ENCODE measurements at places on chromosomes 5 and 9. TPM values are rescaled to one million over a fixed set of nuclear protein-coding genes. Genes with fewer than 3 reads are reported as not detected.

Gene RECK
- 15.6 TPM for total RNA-seq

Gene RETREG1
- total RNA-seq, result 73.0 TPM

Gene STK32A
- 35.2 TPM for total RNA-seq

Gene SEMA5A
- total RNA-seq, result 55.3 TPM

Gene ANXA2R
- 9.0 TPM for total RNA-seq

Gene C8G
- not detected for total RNA-seq

Gene ARSB
- 12.1 TPM for total RNA-seq

Gene NEURL1B
- 93.3 TPM for total RNA-seq

DNA sequence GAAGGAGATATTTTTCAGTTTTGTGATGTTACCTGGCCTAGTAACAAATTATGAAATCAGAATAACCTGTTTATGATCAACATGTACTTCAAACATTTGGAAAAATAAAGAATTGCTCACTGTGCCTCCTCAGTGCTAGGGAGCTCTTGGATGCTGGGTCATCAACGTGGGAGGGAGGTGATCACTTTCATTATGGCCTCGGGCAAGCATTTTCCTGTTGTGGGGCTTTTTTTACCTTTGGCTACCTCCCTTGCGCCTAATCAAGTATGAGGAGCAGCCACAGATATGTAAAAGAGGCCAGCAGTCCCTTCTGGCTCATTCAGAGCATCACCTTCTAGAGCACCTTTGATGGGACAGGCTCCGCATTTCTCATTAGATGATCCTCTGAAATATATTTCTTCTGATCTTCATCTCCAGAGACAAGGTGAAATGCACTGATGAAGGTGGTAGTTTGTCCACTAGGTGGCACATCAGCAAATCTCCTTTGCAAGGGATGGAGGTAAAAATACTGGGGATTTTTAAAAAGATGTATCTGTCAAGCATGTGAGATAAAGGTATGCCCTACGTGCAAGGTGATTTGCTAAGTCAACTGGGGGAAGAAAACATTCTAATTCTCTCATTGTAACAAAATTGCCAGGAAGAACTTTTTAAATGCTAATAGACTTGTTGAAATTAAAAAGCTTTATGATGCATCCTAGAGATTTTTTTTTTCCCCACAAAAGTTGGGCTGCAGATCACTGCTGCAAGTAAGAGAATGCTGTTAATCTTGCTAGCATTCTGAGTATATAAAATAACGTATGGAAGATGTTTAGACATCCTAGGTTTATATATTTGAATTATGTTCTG, 218.2 kb downstream of the MAST4 start:
- no peak for DNase-seq

DNA sequence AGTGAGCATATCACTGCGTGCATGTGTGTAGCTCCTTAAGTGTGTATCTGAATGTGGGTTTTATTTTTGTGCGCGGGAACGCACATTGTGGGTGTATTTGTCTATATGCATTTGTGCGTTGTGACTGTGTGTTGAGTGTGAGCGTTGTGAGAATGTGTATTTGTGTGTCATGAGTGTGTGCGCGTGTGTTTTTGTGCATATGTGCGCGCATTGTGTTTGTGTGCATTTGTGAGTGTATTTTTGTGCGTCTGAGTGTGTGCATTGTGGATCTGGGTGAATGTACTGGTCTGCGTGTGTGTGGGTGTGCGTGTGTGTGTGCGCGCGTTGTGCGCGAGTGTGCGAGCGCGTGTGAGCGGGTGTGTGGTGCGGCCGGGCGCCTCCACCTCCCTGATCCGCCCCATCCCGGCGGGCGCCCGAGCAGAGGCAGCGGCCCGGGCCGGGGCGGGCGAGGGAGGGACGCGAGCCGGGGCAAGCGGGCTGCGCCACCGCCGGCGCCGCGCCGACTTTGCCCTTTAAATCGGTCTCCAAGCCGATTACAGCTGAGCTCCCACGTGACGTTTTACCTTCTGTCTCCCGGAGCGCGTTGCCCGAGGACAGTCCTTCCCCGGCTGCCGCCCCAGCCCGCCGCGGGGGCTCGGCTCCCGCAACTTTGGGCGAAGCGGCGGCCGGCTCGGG, at the start of gene RASGRF2:
RASGRF2 (plus strand) TSS at position 596 of the 675 bp plus-strand sequence. CDS start 376 bp downstream, outside the sequence.
- DNase-seq, result no peak

DNA sequence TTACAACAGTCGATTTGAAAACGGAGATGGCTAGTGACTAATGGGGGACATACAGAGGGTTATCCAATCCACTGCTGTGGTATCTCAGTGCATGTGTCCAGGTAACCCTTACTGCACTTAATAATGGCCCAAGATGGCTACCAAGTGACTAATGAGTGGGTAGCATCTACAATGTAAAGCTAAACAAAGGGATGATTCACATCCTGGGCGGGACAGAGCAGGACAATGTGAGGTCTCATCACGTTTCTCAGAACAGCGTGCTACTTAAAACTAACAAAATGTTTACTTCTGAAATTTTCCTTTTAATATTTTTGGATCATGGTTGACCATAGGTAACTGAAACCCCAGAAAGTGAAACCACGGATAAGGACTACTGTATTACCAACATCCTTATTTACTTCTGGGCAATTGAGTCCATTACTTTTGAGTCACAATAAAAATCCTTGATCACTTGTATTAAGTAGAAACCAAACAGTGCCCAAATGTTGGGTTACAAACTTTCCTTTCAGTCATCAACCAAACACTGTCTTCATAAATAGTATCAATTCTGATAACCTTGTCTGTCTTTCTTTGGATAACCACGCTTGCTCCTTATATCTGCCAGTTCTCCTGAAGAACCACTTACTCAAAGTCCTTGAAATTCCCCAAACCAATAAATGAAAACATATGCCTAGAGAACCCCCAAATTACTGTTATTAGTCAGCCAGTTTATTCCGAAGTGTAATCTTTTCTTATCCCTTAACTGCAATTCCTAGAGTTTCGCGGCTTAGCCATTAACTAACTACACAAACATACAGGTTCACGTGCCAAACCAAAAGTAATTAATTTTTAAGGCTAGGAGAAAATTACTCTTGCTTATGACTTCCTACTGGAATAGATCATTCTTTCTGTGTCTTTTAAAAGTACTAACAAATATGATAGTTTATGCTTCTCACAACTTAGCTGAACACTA, 59.7 kb downstream of the ELL2 start:
- DNase-seq, result no peak

DNA sequence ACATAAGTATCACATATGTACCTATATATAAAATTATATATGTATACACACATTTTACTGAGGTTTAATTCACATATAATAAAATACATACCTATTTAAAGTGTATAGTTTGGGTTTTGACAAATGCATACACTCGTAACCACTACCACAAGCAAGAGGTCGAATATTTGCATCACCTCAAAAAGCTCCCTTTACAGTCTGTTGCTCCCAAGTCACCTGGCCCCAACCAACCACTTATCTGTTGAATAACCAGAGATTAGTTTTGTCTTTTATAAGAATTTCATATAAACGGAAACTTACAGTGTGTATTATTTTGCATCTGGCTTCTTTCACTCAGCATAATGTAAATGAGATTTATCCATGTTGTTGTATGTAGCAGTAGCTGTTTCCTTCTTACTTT, 218.9 kb downstream of the MAT2B start:
- DNase-seq, result no peak

DNA sequence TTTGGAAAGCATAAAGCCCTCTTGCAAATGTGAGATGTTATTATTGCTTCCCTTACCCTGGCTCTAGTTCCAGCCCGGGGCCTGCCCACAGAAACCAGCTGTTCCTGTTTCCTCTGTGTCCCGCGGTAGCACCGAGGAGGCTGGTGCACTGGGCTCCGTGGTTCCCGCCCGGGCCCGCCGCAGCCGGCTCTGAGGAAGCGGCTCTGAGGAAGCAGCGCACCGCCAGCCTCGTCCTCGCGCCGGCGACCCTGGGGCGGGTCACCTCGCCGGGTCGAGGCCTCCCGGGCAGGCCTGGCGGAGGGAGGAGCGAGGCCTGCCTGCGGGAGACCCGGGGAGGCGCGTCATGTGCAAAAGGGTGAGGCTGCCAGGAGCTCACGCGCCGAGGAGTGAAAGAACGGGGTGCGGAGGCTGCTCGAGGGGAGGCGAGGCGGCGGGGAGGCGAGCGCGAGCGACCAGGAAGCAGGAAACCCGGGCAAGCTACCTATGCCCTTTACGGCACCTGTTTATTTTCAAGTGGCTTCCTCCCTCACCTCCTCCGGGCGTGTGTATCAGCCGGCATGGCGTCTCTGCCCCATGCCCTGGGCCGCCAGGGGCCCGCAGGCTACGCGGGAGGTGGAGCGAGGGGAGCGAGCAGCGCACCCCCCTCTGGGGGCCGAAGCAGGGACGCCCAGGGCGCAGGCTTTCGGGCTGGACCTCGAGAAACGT, 61.3 kb upstream of the MEGF10 start:
- DNase-seq, result peak; percentile 10

DNA sequence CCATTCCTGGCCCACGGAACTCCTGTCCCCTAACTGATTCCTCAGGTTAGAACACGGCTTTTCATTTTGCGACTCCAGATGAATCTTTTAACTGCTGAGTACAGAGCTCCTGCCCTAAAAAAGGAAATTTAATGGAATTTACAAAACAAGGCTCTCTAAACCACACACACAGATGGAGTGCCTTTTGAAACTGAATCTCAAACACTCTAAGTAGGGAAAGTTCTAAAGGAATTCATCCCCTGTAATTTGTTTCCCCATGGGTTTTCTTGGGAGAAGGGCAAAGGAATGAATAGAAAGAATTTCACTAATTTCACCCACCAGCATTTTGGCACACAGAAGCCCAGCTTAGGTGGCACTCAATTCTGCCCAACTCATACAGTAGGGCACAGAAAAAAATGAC, 106.5 kb downstream of the THBS4 start:
- no peak for DNase-seq

DNA sequence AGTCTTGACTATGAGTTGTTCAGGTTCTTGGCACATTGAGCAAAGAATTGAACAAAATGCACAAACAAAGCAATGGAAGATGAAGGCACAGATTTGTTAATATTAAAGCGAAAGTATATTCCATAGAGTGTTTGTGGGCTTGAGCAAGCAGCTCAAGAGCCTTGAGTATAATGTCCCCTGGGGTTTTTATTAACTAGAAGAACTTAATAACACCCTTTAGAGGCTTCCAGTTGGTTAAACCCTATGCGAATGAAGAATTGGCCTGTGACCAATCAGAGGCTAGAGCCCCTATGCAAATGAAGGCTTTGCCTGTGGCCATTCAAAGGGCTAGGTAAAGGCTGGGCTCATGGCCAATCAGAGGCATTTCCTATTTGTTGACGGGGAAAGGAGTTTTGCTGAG, 135.3 kb upstream of the IL12B start:
- DNase-seq, result no peak

DNA sequence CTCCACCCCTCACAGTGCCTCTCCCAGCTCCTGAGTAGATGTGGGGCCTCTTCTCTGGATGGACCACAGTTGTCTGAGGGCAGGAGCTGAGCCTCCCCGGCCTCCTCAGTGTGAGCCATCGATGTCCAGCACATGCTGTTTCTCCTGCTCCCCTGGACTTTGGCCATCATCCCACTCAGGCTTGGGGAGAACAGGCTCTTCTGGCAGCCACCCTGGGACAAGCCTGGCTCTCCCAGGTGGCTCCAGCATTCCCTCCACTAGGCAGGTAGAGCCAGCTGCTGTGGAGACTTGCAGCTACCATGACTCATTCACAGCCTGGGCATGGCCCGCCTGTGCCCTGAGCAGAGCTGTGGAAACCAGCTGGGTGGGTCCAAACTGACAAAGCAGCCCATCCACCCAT, 77.0 kb downstream of the CSNK1A1 start:
- DNase-seq, result no peak

- DNase-seq, result no peak
Observed at GRCh38 chr5:123429993-123430392, 6.8 kb upstream of the CEP120 start.

GRCh38 chr9:36074870-36075532, 38.3 kb downstream of the RECK start:
- DNase-seq, result peak; percentile 53

- DNase-seq, result no peak
Observed at GRCh38 chr5:53364061-53364460, 116.4 kb upstream of the FST start.

DNA sequence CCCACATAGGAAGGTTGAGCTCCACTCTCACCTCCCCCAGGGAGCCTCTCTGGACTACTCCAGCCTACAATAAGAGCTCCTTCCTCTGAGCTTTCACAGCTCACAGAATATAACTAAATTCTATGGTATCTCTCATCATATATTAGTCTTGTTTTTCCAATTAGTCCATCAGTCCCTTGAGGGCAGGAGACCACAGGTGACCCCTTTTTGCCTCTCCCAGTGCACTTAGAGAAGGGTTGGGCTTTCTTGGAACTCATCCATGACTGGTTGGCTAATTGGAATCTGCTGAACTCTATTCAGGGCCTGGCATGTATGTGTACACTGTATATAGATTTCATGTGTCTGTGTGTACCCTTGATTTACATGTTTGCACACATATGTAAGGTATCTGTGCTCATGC, 50.4 kb upstream of the ARAP3 start:
- no peak for DNase-seq

DNA sequence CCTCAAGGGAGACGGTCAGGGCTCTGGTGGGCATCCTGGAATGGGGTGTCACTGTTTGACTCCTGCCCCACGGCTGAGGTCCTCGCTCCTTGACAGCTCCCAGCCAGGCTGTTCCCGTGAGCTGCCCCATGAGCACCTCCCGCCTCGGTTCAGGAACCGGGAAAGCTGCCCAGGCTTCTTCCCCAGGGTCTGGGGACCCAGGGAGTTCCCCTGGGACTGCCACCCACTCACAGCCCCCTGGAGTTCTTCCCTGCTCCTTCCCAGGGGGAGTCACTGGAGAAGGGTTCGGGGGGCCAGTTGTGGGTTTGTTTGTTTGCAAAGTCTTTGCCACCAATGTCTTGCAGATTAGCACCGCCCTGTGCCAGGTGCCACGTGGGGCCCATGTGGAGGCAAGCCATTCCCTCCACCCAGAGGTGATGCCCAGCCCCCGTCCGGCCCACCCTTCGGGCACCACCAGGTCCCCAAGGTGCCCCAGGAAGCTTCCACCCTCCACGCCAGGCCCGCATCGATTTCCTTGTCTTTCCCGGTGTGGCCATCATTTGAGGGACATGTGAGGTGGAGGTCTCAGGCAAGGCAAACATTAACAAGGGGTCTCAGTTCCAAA, 1.3 kb downstream of the PLPP7 start:
- no peak for DNase-seq

- no peak for DNase-seq
Observed at GRCh38 chr5:132271251-132272246, 14.1 kb downstream of the PDLIM4 start.

GRCh38 chr9:19516348-19516747, 107.5 kb downstream of the ACER2 start:
- no peak for DNase-seq

Data from tibial nerve (tissue), 4 donors.